ENCODE measurements at places on chromosomes 3 and 15.

GRCh38 chr15:78406016-78406585 lies 31.9 kb upstream of the IREB2 start:
- no peak for DNase-seq

DNA sequence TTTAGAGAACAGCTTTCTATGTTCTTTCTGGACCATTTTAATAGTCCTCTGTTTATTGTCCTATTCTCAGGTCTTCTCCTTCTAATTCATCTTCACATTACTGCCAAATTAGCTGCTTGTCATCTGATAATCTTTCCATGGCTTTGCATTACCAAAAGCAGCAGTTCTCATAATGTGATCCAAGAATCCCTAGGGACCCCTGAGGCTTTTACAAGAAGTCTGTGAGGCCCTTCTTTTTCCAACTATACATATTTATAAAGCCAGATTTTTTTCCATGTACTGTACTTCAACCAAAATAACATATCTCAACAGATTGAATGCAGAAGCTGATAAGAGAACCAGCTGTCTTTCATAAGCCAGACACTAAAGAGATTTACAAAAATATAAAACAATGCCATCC lies 162.5 kb upstream of the BFSP2 start:
- no peak for DNase-seq

DNA sequence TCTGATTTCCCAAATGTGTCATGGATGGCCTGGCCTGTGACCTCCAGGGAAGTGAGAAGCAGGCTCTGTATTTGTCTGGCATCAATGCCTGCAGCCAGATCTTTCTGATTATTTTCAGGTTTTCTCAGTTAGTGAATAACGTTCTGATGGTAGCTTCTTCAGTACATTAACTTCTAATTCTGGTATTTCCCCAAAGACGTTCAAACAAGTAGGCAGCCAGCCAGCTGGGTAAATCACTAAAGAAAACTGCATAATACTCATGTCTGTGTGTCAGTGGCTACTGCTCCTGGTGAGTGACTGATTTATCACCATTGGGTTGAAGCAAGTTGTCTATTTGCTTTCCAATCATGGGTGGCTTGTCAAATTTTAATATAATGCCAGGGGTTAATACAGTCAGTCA lies 162.6 kb upstream of the PFN2 start:
- no peak for DNase-seq

- DNase-seq, result no peak
Observed at GRCh38 chr3:8843347-8843746, 73.9 kb upstream of the OXTR start.

DNA sequence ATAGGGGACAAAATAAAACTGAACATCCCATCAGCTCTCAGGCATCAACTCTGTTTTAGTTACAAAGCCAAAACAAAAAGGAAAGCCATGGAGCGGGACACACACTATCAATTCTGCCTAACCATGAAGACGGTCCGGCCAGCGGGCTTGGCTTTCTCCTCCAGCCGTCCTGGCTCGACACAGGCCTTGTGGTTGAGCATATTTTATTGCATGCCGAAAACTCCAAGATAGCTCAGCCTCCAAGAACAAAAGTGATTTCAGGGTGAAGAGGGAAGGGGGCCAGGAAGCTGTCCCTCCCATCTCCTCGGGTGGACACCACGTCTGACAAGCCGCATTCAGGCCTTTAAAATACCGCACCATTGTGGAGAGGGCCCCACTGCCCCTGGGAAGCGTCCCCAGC lies 31.2 kb downstream of the WNT5A start:
- no peak for DNase-seq

DNA sequence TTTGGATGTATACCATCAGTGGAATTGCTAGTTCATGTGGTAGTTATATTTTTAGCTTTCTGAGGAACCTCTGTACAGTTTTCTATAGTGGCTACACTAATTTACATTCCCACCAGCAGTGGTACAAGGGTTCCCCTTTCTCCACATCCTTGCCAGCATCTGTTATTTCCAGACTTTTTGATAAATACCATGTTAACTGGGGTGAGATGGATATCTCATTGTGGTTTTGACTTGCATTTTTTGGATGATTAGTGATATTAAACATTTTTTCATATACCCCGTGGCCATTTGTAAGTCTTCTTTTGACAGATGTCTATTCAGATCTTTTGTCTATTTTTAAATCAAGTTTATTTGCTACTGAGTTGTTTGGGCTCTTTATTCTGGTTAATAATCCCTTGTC lies 455.6 kb upstream of the RARB start:
- no peak for DNase-seq

- peak; percentile 60 for DNase-seq
Observed at GRCh38 chr15:31327669-31328427, 1.2 kb downstream of the KLF13 start.

GRCh38 chr15:34496207-34496995 lies 58.8 kb upstream of the GOLGA8A start:
- DNase-seq, result no peak

GRCh38 chr3:175914785-175915184 lies 1055.7 kb downstream of the NAALADL2 start:
- DNase-seq, result no peak

GRCh38 chr15:57591822-57592367 lies at the start of gene MYZAP:
Gene MYZAP, plus strand, starts transcription at chr15:57591904. Its CDS starts 131 bp downstream, at chr15:57592035.
- peak; percentile 54 for DNase-seq

DNA sequence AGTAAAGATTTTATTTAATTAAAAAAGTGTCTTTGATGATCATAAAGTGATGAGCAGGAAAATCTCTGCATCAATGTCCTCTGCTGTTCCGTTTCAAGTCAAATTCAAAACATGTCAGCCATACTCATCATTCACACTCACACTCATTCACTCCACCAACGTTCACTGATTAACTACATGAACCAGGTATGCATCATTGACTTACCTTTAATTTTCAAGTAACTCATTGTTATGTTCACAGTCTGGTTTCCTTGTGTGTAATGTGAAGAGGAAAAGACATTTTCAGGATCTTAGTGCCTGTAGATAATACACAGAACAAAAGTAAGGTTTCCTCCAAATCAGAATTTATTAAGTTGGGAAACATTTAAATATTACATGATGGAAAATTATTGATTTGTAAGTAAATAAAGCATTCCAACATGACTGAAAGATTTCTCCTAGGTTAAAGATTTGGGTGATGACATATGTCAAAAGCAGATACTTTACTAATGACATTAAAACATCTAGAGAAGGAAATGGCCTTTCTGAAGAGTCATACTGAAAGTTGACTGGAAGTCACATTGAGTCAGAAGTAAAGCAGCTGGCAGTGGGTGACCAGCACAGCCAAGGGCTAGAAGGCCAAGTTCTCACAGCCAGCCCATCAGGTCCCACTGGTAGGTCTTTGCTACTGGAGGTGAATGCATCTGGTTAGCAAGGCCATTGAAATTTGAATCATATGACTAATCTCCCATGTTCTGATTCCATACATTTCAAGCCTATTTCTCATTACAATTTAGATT lies 251.9 kb downstream of the CDIN1 start:
- no peak for DNase-seq

DNA sequence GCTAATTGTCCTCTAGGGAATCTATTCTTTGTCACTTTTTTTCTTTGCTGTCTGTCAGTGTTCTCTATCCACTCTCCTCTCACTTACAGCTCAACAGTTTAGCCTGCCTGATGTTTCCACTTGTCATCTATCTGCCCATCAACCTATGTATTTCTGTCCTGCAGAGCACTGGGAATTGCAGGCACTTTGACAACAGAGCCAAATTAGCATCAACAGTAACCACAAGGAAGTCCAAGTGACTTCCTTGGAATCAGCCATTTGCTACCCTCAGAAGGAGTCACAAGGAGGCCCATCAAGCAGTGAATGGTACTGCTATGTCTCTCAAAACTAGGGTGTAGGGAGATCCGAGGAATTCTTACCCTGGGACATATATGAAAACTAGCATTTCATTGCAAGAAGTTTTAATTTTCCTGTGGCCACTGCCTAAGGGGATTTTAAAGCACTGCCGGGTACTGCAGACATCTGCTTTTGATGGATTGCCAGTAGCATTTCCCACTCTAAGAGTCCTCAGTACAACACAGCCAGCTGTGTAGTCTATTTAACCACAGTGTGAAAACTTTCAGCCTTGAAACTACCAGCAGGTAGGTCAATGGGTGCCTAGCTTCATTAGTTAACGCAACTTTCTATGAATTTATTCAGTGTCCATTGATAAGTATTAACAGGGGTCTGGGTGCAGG lies 898.8 kb downstream of the NTRK3 start:
- no peak for DNase-seq

DNA sequence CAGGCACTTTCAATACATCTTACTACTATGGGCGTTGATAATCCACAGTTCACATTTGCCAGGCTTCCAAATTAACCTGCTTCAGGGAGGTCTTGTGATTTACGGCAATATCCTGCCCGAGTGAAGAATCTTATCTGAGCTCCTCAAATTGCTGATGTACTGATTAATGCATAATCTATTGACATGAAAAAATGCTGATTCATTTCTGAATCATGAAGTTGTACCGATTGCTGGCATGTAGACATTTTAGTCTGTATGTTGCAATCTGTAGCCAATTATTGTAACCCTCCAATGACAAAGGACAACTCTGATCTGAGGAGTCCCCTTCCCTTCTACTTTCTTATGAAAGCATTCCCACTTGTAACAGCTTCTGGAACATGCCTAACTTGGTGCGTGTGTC lies 97.2 kb downstream of the SEC22A start:
- DNase-seq, result no peak

DNA sequence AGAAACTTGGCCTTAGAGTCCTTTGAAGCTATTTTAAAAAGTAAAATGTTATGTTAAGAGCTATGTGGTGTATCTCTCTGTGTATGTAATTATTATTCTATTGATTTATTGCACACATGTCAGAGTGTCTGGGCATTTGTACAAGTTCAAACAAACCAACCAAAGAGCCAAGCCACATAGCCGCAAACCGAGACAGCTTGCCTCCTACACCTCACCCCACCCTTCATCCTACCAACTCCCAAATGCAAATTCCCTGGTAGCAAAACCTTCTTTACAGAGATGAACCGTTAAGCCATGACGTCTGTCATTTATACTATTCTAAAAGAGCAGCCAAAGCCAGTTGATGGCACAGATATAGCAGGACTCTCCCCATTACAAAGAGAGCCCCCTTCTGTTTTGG lies 332.3 kb downstream of the ERC2 start:
- no peak for DNase-seq

DNA sequence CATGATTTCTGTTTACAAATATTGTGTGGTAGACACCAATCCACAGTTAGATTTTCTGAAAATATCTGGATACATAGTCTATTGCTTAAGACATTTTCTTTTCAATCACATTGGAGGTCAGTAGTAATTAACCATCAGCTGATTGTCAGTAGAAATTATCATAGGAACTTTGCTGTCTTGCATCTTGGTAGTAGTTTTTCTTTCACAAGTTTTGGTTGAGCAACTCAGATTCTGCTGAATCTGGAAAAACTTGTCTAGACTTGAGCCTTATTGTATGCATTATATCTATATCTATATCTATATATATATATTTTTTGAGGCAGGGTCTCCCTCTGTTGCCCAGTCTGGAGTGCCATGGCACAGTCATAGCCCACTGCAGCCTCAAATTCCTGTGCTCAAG lies 4.0 kb downstream of the RAB11A start:
- DNase-seq, result no peak

- DNase-seq, result no peak
Observed at GRCh38 chr3:172281884-172282283, 166.4 kb downstream of the GHSR start.

DNA sequence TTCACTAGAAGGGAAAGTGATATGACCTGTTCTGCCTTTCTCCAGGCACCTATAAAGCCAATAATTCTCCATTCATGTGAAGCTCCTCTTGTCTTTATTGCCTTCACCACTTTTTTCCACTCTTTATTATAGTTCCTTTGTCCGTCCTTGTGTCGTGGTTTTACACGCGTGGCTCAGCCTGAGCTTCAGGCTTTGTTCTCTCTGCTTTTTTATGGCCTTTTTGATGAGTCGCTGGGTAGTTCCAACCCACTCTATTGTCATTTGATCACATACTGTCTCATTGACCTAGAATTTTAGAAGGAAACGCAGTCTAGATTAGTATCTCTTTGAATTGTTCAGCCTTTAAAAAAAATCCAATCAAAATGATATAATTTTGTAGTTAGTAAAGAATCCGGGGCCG lies 403.2 kb downstream of the PTPRG start:
- no peak for DNase-seq

DNA sequence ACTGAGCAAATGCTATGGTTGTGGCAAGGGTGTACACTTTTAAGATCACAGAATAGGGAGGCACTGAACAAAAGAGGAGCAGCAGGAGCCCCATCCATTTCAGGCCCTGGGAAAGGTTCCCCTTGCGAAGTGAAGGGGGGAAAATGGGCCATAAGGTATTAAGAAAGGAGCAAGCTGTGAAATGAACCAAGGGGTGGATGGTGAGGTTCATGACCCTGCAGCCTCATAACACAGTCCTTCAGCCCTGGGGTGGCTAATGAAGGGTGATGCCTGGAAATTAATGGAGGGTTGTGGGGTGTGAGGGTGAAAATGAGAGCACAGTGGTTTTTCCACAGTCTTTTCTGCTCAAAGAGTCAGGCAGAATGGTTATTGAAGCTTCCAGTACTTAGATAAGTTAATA lies 150.1 kb downstream of the PDZRN3 start:
- no peak for DNase-seq

DNA sequence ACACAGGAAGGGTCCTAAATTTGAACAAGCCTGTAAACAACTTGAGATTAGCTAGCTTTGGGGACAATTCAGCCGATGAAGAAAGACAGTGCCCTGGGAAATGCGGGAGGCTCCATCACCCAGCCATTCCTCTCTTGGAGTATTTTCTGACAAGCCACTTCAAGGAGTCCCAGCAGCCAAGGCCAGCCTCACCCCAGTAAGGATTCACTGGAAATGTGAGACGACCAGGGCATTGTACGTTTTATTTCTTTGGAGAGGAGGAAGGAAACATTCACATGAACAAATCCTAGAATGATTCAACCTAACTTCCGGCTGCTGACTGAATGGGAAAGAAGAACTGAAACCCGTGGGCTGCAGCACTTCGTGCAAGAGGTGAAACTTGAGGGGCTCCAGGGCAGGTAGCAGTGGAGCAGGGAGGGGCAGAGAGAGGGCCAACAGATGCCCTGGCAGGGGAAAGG lies 116.4 kb upstream of the ARHGEF3 start:
- DNase-seq, result peak; percentile 26

DNA sequence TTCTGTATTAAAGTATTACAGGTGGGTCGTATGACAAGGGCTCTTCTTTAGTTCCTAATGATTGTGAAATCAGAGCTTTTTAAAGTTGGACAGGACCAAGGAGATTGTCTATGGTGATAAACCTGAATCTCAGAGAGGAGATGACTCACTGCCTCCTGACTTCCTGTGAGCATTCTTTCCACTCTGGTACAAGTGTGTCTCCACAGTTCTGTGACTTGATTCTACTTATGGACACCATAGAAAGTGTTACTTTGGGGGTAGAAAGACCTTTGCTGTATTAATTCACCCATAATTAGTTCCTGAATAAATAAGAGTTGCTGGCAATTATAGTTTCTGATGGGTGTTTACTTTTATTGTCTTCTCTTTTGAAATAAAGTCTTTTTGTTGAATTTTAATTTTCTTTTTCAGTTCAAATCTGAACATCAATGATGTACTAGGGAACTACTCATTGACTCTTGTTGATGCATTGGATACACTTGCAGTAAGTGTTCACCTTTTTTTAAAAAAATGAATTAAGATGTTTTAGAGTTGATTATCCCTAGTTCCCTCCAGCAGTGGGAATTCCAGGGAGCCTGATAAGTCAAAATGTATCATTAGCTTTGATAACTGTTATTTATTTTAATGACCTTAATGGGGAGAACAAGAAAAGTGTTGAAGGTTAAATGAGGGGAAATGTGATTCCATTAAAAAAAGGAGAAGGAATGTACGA lies 7.4 kb downstream of the EDEM1 start:
- no peak for DNase-seq
